Umbilical cord (tissue), 2 donors: ENCODE measurements at places on chromosomes 7 and 10.
A peak's percentile ranks its signal among the peaks of the same experiment; 100 is the strongest.

GRCh38 chr7:140542228-140542603 is 62.9 kb upstream of the MKRN1 start:
- DNase-seq, result peak; percentile 79

GRCh38 chr10:29541422-29542210 is 93.2 kb downstream of the SVIL start:
- DNase-seq, result no peak

- no peak for DNase-seq
Observed at GRCh38 chr10:123757853-123758252, 91.7 kb downstream of the GPR26 start.

DNA sequence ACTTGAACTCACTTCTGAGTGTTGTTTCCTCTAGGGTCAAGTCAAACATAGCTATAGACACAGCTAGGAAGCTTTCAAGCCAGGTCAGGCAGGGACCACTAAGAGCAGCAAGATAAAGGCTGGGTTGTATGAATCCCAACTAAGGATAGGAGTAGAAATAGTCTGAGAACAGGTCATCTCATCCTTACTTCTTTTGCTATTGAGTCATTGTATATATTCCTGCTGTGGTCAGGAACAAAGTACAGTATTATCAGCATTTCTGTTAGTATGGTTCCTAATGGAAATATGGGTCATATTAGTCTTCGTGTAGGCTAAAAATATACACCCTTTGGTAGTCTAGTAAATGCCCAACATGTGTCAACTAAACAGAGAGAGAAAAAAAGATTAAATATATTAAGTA is 145.3 kb downstream of the BTAF1 start:
- DNase-seq, result no peak
